ENCODE measurements at places on chromosomes 3 and 15. TPM values are rescaled to one million over a fixed set of nuclear protein-coding genes. Genes with fewer than 3 reads are reported as not detected.

GRCh38 chr15:58312031-58312430 is 119.8 kb upstream of the LIPC start:
- no peak overlapping the region for H3K4me3 ChIP-seq
- no peak overlapping the region for H3K27ac ChIP-seq
- no peaks in the 10 kb centered on the region for H3K36me3 ChIP-seq
- H3K27me3 ChIP-seq = no peaks in the 10 kb centered on the region
- DNase-seq = no peak

DNA sequence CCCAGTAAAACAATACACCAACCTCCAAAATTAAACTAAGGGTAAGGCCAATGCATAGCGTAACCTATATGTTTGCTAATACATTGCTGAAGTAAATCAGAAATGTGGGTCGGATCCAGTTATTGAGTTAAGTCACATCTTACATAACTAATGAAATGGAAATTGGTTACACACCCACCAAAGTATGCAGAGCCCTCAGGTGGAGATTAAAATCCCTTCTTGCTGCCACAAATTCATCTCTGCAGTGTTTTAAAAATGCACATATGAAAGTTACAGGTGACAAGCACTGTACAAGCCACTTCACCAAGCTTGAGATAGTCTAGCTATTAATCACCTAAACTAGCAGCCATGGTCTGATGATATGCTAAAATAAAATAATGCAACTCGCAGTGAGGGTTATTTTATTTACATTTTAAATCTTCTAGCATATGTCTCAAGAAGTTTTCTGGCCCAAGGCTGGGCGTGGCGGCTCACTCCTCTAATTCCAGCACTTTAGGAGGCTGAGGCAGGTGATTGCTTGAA is 130.6 kb downstream of the AQP9 start:
- no peaks in the 10 kb centered on the region for H3K36me3 ChIP-seq
- no peak overlapping the region for H3K27ac ChIP-seq
- H3K4me1 ChIP-seq = no peaks in the 10 kb centered on the region
- no peaks in the 10 kb centered on the region for H3K27me3 ChIP-seq
- no peak for DNase-seq

The SPTSSB gene
- not detected for total RNA-seq

- H3K27ac ChIP-seq = no peak overlapping the region
- H3K4me3 ChIP-seq = no peak overlapping the region
- H3K4me1 ChIP-seq = peaks cover 3% of the 10 kb centered on the region
- H3K36me3 ChIP-seq = no peaks in the 10 kb centered on the region
Measured at GRCh38 chr3:195597229-195597628, 13.5 kb upstream of the APOD start.

DNA sequence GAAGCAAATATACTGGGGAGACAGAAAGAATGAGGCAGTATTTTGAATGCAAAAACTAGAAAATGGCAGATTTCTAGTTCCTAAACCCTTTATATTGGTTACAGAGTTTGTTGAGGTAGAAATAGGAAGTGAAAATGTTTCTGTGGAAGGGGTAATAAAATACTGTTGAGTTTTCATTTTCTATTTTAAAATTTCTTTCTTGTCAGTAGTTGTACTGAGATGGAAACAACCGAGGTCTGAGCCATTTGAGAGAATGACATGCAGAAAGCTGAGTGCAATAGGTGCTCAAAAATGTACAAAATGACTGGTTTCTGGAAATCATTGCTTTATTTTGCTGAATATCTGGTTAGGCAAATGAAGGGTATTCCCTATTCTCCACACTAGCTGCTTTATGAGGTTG is 361.4 kb downstream of the CHL1 start:
- H3K36me3 ChIP-seq = no peaks in the 10 kb centered on the region
- no peaks in the 10 kb centered on the region for H3K27me3 ChIP-seq
- H3K4me1 ChIP-seq = no peaks in the 10 kb centered on the region
- DNase-seq = no peak
- H3K4me3 ChIP-seq = no peak overlapping the region
- no peak overlapping the region for H3K27ac ChIP-seq

The SUMF1 gene
- 34.3 TPM for total RNA-seq

The GOLGA8K gene
- total RNA-seq = 0.26 TPM

DNA sequence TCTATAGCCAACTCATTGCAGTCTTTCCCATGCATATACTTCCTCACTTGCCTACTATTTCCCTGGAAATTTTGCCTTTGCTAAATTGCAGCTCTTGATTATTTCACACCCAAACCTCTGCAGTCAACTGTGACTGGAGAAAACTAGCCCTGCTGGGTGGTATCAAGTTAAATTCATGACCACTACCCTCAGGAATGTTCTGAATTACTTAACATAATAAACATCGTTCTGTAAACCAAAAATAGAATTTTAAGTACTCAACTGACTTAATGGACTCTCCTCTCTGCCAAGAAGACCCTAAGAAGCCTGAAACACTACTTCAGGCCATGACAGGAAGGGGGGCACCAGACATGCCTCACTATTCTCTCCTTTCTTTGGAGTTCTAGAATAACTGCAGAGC is 1278.0 kb upstream of the GBE1 start:
- no peak for DNase-seq
- H3K4me1 ChIP-seq = no peaks in the 10 kb centered on the region
- H3K27ac ChIP-seq = no peak overlapping the region
- H3K36me3 ChIP-seq = no peaks in the 10 kb centered on the region

- DNase-seq = no peak
- H3K27me3 ChIP-seq = no peaks in the 10 kb centered on the region
- H3K36me3 ChIP-seq = no peaks in the 10 kb centered on the region
- H3K4me1 ChIP-seq = peaks cover 16% of the 10 kb centered on the region
- H3K4me3 ChIP-seq = no peak overlapping the region
Measured at GRCh38 chr3:24952388-24952787, 457.7 kb upstream of the THRB start.

The GHSR gene
- total RNA-seq = not detected

DNA sequence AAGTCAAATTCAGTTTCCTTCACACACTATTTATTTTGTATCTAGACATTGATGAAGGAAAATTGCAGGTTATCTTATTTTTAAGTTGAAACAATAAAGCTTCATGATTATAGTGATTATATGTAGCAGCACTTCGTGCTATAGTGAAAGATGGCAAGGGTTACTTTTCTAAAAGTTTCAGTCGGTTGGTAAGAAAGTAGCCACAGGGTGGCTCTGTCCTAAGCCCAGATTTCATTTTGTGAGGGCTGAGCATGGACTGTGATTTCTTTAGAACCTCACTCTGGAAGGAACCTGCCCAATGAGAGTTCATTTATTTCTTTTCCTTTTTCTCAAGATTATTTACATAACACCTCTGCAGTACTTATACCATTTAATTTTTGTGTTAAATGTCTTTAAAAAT is 66.5 kb downstream of the NME9 start:
- DNase-seq = no peak
- no peak overlapping the region for H3K27ac ChIP-seq
- no peaks in the 10 kb centered on the region for H3K4me1 ChIP-seq
- H3K27me3 ChIP-seq = no peaks in the 10 kb centered on the region
- H3K4me3 ChIP-seq = no peak overlapping the region

DNA sequence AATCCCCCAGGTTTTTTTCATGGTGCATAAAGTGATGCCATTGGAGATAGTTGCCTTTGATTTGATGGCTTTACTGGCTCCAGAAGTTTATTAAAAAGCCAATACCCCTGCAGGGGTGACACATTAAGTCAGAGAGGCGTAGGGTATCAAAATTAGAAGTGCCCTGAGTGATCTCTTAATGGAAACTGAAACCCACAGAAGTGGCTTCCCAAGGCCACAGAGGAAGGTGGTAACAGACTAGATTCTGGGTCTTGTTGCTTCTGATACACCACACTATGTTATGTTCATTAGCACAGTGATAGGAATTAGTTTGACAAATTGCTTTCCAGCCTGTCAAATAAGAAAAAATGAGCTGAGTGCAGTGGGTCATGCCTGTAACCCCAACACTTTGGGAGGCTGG is 112.3 kb downstream of the IQCH start:
- no peak overlapping the region for H3K4me3 ChIP-seq
- H3K27me3 ChIP-seq = no peaks in the 10 kb centered on the region
- no peak overlapping the region for H3K27ac ChIP-seq
- no peak for DNase-seq
- no peaks in the 10 kb centered on the region for H3K36me3 ChIP-seq

Measured in esophagus muscularis mucosa (tissue), 4 donors.